ENCODE measurements at places on chromosomes 4 and X.

- DNase-seq = no peak
Measured at GRCh38 chrX:30468471-30468870, 109.1 kb downstream of the TASL start.

GRCh38 chr4:152534541-152535359 lies 1.1 kb downstream of the FBXW7 start:
- peak; percentile 13 for DNase-seq

- DNase-seq = no peak
Measured at GRCh38 chrX:285076-285677, 4.0 kb downstream of the PLCXD1 start.

GRCh38 chrX:101736651-101737050 lies 77.0 kb upstream of the ARMCX2 start:
- DNase-seq = no peak

DNA sequence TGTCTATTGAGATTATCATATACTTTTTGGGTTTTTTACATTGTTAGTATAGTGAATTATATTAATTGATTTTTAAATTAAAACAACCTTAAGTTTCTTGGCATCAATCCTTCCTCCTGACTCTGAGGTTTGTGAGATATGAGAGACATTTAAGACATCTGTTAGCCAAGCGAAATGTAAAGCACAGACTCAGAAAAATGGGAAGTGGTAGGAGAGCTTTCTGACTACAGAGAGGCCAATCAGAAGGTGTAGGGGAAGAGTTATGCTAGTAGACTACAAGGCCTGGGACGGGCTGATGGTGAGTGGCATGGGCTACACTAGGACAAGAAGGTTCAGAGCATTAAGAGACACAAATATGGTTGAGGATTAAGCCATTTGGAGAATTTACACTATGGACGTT lies 255.4 kb downstream of the PRDM5 start:
- DNase-seq = no peak

GRCh38 chr4:107862658-107863057 lies 37.9 kb downstream of the SGMS2 start:
- DNase-seq = no peak

GRCh38 chr4:147307896-147308674 lies 172.8 kb upstream of the EDNRA start:
- no peak for DNase-seq

DNA sequence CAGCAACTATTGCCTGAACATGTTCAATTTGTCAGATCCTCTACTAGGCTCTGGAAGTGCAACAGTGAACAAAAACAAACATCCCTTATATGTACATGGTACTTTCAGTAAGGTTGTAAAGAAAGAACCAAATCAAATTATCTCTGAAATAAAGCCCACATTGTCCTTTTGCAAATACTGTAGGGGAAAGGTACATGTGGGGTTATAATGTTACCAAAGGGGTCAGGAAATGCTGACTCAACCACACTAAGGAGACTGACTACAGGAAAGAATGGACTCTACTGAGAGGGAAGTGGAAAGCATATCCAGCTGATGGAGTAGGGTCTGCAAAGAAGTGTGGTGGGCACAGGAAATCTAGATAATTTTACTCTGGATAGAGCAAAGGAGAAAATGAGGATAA lies 61.5 kb downstream of the PCDH18 start:
- no peak for DNase-seq

GRCh38 chrX:104430742-104431119 lies 135.3 kb upstream of the IL1RAPL2 start:
- no peak for DNase-seq

- peak; percentile 16 for DNase-seq
Measured at GRCh38 chr4:2535376-2536192, 863 bp upstream of the FAM193A start.

GRCh38 chr4:40698733-40699132 lies 51.0 kb upstream of the NSUN7 start:
- no peak for DNase-seq

DNA sequence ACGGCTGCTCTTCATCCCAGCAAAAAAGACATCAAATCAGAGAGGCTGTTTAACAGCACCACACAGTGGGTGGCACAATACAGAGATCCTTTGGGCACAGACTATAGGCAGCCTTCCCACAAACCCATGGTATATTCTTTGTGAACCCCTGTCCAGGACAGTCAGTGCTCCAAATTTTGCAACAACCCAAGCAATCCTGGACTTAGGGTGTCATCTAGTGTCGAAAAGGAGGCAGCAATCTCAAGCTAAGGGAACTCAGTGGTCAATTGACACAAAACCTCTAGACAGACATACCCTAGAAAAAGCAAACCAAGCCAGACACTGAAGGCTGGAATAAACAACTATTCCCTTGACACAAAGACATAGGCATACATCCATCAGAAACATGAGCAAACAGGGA lies 137.4 kb downstream of the BMP15 start:
- DNase-seq = no peak
